ENCODE measurements at places on chromosomes 11 and 22.

GRCh38 chr22:21780259-21780658 is 44.7 kb upstream of the YPEL1 start:
- no peak for DNase-seq

DNA sequence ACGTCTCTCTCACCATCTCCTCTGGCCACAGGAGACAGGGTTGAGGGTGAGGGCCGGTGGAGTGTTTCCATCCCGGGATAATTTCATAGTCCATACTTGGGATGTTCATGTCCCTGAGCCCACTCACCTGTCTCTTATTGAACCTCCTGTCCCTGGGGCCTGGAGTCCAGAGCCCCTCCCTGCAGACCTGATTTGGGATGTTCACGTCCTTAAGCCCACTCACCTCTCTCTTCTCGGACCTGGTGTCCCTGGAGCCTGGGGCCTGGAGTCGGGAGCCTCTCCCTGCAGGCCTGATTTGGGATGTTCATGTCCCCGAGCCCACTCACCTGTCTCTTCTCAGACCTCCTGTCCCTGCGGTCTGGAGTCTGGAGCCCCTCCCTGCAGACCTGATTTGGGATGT is 868.2 kb downstream of the BRD1 start:
- no peak for DNase-seq

DNA sequence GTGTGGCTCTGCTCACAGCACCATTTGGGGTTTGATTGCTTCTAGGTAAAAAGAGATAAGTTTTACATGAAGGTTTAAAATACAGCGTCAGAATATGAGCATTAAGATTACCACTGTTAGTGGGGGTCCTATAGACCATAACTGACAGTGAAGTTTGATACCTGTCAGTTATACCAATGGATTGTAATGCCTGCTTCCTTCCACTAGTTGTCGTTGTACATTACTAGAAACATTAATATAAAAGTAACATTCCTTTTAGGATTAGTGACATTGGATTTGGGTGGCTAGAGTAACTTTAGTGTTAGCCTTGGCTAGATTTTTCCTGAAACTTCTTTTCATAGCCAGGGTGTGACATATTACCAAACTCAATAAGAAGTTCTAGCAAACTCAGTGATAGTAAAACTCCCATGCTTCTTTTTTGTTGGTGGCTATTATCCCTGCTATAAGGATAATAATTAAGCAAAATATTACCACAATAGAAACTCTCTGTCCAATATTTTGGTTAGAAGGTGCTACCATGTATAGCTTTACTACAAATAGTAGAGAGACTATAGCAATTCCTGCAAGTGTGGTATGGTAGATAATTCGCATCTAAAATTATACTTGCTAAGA is 57.1 kb downstream of the FAM181B start:
- no peak for DNase-seq

DNA sequence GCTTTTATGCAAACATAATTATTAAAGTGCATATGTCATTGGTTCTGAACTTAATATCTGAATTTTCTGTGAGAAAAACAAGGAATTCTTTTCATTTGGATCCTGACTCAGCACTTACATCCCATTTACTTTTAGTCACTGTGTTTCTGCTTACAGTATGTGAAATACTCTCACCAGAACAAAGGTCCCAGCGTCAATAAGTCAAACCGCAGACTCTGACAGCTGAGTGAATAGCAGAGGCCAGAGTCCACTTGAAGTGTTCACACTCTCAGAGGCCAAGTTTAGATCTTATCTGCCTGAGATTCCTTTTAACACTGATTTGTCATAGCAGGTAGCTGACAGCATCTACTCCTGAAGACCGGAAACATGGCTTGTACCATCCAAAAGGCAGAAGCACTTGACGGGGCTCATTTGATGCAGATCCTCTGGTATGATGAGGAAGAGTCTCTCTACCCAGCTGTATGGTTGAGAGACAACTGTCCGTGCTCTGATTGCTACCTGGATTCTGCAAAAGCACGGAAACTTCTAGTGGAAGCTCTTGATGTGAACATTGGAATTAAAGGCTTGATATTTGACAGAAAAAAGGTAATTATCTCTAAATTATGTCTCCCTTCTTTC is 14.6 kb downstream of the BBOX1 start:
- no peak for DNase-seq

GRCh38 chr11:121890946-121891515 is 225.0 kb downstream of the BLID start:
- DNase-seq: no peak

Measured in CD4-positive, alpha-beta T cell treated with Interleukin-6 at 100 ng/mL for 8 hours (primary cell).